Activated CD4-positive, alpha-beta T cell treated with anti-CD3 and anti-CD28 coated beads, Interleukin-2, amount 10 ng/mL, durations not matched to agents 7 days and 5 days (primary cell): ENCODE measurements at places on chromosomes 11 and 22.
A peak's percentile ranks its signal among the peaks of the same experiment; 100 is the strongest.

GRCh38 chr22:17155941-17156340, 3.1 kb downstream of the HDHD5 start:
- DNase-seq: no peak

GRCh38 chr11:65317025-65317786, 2.5 kb downstream of the CDC42EP2 start:
- DNase-seq: no peak

DNA sequence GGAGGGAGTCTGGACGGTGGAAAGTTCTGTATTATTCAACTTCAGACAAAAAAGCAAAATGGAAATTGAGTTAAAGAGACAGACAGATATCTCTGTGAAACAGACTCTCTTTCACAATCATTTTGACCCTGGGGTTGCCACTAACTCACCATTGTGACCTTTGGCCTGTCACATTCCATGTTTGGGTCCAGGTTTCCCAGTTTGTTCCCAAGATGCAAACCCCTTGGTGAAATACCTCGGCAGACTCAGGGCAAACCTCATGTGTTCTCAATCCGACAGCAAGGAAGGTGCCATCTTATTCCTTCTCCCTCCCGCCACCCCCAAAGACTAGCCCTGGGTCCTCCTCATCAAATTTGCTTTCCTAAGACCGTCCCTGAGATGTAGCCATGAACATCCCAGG, 41.8 kb downstream of the GALNT18 start:
- no peak for DNase-seq

- no peak for DNase-seq
Measured at GRCh38 chr11:124329787-124330478, 9.9 kb upstream of the OR8D2 start.

DNA sequence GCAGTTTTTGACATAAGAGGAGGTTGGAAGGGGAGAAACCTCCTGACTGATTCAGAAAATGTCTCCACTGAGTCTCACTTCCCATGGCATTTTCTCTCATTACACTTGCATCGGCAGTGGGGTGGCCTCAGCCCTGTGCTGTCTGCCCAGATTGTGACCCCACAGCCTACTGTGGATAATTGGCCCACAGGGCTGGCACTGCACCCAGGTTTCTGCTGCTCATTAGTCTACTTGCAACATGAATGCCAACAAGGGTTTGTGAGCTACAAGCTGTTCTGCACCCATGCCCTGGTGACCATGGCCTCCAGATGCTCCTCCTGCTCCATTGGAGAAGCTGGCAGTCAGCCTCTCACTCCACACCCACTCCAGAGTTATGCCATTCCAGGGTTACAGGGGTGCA, 296.0 kb downstream of the CTTN start:
- DNase-seq: no peak

GRCh38 chr11:115215694-115216617, 288.3 kb downstream of the CADM1 start:
- no peak for DNase-seq

- DNase-seq: peak; percentile 49
Measured at GRCh38 chr11:59822989-59823566, 12.5 kb upstream of the MRPL16 start.

GRCh38 chr11:70247710-70248072, 22.8 kb upstream of the PPFIA1 start:
- no peak for DNase-seq

DNA sequence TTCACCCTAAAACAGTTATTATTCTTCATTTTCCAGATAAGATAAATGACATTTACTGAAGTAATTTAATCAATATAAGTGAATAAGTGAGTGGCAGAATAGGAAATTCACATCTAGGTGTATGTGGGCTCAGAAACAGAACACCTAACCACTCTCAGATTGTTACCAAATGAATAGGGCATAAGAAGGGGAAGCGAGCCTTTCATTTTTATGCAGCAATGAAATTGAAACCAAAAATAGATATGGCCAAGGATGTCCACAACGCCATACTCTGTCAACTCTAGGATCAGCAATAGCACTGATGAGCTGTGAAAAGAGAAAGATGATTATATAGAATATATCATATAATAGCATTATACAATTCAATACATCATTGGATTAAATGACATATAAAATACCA, 398.1 kb upstream of the API5 start:
- no peak for DNase-seq

DNA sequence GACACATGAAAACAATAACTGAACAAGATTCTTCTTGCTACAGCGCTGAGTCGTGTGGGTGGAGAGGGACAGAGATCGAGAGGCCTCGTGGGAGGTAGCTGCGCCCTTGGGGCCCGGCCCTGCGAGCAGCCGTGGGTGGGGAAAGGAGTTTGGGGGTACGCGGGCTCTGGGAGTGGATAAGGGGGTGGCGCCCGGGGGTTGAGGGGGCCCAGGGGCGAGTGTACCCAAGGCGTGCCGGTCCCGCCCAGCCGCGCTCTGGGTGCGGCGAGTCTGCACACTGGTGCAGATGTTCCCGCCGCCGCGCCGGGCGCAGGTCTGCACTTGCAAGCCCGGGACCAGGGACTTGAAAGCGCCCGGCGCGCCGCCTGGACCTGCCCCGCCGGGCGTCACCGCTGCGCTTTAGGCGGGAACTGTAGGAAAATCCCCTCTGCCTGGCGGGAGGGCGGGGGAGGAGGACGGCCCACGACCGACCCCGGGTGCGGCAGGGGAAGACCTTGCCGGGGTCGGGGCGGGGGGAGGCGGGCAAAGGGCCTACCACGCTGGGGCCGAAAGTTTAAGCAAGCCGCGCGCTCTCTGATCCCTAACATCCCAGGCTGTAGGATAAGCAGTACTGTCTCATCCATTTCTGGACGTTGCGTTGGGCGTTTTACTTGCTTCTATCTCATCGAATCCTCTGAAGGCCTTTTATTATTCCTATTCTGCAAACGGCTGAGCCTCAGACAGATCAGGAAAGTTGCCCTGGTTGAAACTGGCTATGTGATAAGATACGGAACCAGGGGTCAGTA, 1.4 kb upstream of the KREMEN1 start:
- DNase-seq: peak; percentile 23

DNA sequence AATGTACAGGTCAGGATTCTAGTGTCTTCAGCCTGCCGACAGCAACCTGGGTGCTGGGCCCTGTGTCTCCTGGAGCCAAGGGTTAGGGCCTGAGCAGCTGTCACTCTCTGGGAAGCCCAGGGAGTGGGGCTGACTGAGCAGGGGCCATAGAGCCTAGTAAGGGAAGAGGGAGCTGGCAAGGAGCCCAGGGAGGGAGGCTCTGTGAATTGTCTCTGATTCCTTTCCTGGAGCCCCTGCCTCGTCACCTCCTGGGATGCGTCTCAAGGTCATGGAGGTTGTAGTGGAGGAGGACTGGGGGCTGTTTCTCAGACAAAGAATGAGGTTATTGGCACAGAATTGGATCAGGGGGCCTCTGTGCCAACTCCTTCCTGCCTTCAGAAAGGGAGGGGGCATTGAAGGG, 11.8 kb downstream of the SOX10 start:
- no peak for DNase-seq

GRCh38 chr22:31340765-31341247, 5.3 kb downstream of the PATZ1 start:
- no peak for DNase-seq

DNA sequence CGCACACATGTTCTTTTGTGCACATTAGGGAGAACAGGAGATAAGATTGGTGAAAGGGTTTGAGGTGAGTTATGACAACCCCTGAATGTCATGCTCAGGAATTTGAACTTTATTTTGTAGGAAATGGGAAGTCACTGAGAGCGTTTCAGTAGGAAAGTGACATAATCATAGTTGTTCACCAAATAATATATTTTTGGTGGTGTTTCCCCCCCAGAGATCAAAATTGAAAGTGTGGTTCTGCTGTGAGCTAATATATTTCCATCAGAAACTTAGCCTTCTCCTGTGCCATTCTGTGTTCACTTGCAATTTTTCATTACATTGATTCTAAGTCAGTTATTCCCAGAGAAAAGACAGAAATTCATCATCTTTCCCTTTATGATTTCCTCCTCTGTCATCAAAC, 64.1 kb upstream of the RCN1 start:
- DNase-seq: no peak

DNA sequence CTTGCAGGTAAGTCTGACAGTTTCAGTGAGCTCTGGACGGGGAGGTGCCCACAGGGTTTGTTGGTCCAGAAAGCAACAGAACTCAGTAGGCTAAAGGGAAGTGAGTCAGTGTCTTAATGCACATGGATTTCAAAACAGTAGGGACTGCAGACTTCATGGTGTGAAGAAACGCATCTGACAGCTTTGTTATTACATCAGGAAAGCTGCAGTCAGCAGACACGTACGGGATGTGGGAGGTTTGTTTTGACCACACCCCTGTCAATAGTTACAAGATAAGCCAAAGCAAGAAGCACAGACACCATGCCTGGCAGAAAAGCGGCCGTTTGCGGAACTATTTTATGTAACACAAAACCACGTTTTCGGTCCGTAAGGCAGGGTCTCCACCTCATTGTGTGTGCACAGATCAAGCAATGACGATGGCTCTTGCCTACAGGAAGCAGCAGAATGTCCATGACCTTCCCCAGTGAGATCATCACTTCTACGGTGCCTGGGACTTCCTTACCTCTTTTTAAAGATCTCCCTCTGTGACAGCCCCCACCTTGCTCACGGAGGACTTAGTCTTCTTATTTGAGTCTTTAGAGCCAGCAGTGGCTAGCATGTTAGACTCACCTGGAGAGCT, 58.2 kb upstream of the FTH1 start:
- peak; percentile 89 for DNase-seq

DNA sequence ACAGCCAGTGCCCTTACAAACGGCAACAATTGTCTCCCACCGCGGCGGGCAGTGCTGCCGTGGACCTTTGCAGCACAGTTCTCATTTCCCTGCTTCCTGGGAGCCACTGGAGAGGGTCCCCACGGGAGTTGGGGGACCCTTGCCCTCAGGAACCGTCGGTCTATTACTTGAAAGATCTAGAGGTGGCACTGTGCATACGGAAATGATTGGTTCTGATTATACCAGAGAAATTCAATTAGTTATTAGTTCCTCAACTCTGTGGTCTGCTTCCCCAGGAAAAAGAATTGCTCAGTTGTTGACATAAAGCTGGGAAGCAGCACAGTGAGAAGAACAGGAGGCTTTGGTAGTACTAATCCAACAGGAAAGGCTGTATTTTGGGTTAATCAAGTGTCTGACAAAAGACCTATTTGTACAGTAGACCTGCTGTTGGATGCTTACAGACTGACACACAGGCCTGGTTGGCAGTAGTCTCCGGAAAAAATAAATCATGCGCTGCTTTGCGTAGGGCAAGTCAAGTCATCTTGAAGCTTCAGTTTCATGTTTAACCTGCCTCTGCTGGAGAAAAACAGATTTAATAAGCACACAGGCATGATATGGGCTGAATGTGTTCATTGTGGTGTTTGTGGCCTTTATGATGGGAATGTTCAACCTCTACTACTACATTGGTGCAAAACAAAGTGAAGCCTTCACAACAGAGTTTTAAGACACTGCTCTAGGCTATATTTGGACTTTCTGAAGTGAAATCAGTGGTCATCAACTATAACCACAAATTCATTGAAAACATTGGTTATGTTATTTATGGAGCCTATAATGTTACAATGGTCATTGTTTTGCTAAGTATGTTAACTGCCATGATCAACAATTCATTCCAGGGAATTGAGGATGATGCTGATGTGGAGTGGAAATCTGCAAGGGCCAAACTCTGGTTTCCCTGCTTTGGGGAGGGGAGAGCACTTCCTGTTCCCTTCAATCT, 54.6 kb upstream of the SC5D start:
- DNase-seq: no peak

- DNase-seq: no peak
Measured at GRCh38 chr11:128663824-128664223, 30.0 kb upstream of the FLI1 start.

- DNase-seq: peak; percentile 46
Measured at GRCh38 chr22:19118329-19118880, 3.8 kb downstream of the DGCR2 start.

DNA sequence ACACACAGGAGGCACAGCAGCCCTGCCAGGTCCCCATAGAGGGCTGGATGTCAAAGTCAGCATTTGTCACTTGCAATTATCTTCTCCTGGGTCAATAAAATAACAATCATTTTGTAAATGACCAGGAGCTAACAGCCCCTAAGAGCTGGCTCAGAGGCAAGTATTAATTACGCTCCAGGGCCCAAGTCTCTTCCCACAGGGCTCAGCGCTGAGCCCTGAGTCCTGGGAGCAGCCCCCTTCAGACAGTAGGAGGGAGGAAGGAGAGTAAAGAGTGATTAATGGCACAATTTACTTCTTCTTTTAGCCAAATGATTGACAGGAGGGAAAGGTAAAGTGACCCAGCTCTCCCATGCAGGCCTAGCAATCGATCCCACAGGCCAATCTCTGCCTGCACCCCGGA, 99.0 kb upstream of the DRD2 start:
- no peak for DNase-seq

DNA sequence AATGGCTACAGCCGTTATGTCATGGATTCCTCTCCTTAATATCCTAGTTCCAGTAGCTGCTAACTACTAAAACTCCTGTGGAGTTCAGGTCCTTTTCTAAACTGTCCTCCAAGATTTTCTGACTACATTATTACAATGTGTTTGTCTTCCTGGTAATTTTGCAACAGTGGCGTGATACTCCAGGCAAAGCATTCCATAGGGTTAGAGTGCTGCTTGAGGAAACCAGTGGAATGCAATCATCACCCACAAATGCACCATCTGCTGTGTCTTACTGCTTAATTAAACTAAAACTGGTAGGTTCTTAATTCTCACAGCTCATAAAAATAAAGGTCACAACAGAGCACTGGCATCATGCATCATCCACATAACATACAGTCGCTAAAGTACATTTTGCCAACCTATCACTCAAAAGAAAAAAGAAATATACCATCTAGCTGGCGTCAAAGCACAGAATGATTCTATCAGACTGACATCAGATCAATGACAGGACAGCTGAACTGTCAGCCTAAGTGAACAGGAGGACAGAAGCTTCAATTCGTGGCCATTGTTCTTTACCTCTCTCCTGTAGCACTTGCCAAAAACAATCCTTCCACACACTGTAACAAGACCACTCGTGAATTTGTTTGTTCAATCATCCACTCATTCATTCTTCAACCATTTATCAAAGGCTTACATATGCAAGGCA, 182.5 kb downstream of the CADM1 start:
- no peak for DNase-seq
